ENCODE measurements at places on chromosomes 1 and 21.

DNA sequence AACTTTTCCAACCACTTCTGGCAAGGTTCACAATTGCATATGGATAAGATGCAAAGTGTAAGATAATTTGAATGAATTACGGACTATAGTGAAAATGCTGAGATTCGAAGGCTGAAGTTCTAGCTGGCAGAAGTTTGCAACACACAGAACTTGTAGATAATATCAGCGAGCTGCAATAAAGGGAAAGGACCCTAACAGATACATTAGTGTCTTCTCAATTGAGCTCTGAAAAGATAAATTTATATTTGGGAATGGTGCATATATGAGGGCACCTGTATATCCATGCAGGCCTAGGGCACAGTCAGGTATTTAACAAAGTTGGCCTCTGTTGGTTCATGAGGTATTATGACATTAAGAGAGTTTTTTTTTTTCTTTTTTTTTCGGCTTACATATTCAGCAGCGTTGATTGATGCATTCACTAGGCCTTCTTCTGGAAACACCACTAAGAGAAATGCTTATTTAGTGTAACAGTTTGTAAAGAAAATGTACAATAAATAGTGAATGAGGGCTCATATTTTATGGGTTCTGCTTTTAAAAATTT, 2.2 kb downstream of the NFIA start:
- DNase-seq, result no peak

DNA sequence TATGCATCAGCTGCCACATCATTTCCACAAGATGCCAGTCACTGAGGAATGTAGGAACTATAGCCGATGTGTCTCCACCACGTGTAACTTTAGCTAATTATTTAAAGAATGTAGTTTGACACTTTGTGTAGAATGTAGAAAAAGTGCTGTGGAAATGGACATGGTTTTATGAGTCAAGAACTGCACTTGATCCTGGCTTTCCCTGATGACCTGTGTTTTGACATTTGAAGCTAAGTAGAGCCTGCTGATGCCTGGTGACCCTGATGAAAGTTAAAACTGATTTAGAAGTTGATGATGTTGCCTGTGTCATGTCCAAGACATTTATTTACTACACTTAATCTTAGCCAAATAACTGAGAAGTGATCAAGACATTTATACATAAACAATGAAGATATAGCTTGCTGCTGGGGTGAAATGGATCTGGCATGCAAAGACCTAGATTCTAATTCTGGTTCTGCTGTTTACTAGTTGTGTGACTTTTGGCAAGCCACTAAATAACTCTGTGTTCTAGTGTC, 4.4 kb upstream of the OSBPL9 start:
- DNase-seq, result no peak

DNA sequence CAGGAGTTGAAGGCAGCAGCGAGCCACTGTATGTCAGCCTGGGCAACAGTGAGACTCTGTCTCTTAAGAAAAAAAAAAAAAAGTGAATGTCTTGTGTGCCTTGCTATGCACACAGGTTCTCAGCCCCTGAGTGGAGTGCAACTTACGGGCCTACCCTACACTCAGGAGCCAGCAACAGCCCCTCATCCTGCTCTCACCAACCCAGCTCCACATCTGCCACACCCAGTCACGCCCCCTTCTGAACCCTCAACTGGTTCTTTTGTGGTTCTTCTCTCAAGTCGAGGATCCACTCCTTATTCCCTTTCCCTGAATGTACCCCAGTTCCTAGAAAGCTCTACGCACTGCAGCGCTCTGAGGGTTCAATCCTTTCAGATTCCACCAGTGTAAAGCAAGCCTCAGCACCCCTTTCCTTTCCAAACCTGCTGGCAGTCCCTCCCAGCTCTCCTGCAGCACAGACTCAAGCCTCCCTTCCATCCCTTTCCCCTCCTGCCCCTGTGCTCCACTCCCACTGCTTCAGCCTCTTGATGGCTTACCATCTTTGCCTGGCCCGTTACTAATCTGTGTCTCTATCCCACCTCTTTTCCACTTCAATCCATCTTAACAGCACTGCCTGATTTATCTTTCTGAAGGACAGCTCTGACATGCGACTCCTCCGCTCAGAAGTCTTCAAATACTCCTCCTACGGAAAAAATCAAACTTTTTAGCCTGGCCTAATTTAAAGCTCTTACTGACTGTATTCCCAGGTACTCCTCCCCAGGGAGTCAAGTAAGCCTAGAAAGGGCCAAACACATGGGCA, 38.1 kb downstream of the GNB1 start:
- DNase-seq, result no peak

GRCh38 chr1:155984341-155984740, 6.0 kb upstream of the ARHGEF2 start:
- DNase-seq, result no peak

All from stimulated activated CD4-positive, alpha-beta T cell treated with anti-CD3 and anti-CD28 coated beads, Interleukin-1b, Interleukin-23, amount 100 ng/mL, for 4 hours (primary cell).